A549 treated with dexamethasone at 1 μM for 4 hours (cell line): ENCODE measurements at places on chromosomes 2 and 18. TPM values are rescaled to one million over a fixed set of nuclear protein-coding genes. Genes with fewer than 3 reads are reported as not detected.

The BCL2 gene
- total RNA-seq, result 0.51 to 0.68 TPM (median 0.64 TPM) in 5 replicates

The NT5DC4 gene
- 0.05 TPM in 1 of 5 replicates, not detected in the others for total RNA-seq

The RESP18 gene
- total RNA-seq, result not detected in 5 replicates

The RELCH gene
- 11.4 to 16.8 TPM (median 13.6 TPM) in 5 replicates for total RNA-seq

The HMSD gene
- total RNA-seq, result 0.03 to 1.2 TPM (median 0.67 TPM) in 3 of 5 replicates, not detected in the others

The INHA gene
- 0.35 to 0.47 TPM (median 0.38 TPM) in 5 replicates for total RNA-seq

The SCLY gene
- total RNA-seq, result 15.5 to 21.6 TPM (median 20.5 TPM) in 5 replicates

The PLGLB2 gene
- total RNA-seq, result 0.11 to 0.37 TPM (median 0.18 TPM) in 3 of 5 replicates, not detected in the others

The FAP gene
- 0.08 TPM in 1 of 5 replicates, not detected in the others for total RNA-seq

The PAX3 gene
- not detected in 5 replicates for total RNA-seq

The CPLX4 gene
- total RNA-seq, result not detected in 5 replicates

The PKDCC gene
- total RNA-seq, result 19.6 to 26.0 TPM (median 21.8 TPM) in 5 replicates

The TAF1B gene
- 25.4 to 44.4 TPM (median 28.6 TPM) in 5 replicates for total RNA-seq

The GALR1 gene
- not detected in 5 replicates for total RNA-seq

The IHH gene
- total RNA-seq, result 0.38 to 0.77 TPM (median 0.54 TPM) in 5 replicates

The CCDC178 gene
- total RNA-seq, result not detected in 5 replicates

The L3MBTL4 gene
- 0.06 TPM in 1 of 5 replicates, not detected in the others for total RNA-seq

The SERPINB12 gene
- not detected in 5 replicates for total RNA-seq

The KCNK3 gene
- 0.45 to 0.86 TPM (median 0.64 TPM) in 5 replicates for total RNA-seq

The TSPYL6 gene
- 0.03 TPM in 1 of 5 replicates, not detected in the others for total RNA-seq

The TRIM54 gene
- total RNA-seq, result 0.67 to 1.2 TPM (median 0.81 TPM) in 5 replicates

The DAW1 gene
- total RNA-seq, result 2.3 to 3.0 TPM (median 2.4 TPM) in 5 replicates

The OTOS gene
- not detected in 5 replicates for total RNA-seq

The ARHGAP28 gene
- total RNA-seq, result 0.05 to 0.28 TPM (median 0.06 TPM) in 4 of 5 replicates, not detected in the other

The NEB gene
- 0.18 to 0.49 TPM (median 0.35 TPM) in 5 replicates for total RNA-seq

The TMEM247 gene
- not detected in 5 replicates for total RNA-seq

The CTAGE1 gene
- not detected in 5 replicates for total RNA-seq

The UGT1A1 gene
- total RNA-seq, result 0.39 to 1.1 TPM (median 0.87 TPM) in 5 replicates

The TCF23 gene
- not detected in 5 replicates for total RNA-seq

The FNDC4 gene
- total RNA-seq, result 3.8 to 5.3 TPM (median 4.5 TPM) in 5 replicates

The UGP2 gene
- total RNA-seq, result 101 to 114 TPM (median 112 TPM) in 5 replicates

The ACOXL gene
- total RNA-seq, result not detected in 5 replicates

The FANCL gene
- total RNA-seq, result 20.8 to 24.0 TPM (median 22.7 TPM) in 5 replicates

The IL36G gene
- not detected in 5 replicates for total RNA-seq

The GRHL1 gene
- 0.72 to 1.5 TPM (median 1.1 TPM) in 5 replicates for total RNA-seq

The TMEM37 gene
- 1.3 to 2.7 TPM (median 2.5 TPM) in 5 replicates for total RNA-seq

The TUBA3D gene
- total RNA-seq, result 6.8 to 8.7 TPM (median 7.2 TPM) in 5 replicates

The FN1 gene
- 192 to 270 TPM (median 224 TPM) in 5 replicates for total RNA-seq

The DQX1 gene
- 0.07 to 0.15 TPM (median 0.08 TPM) in 3 of 5 replicates, not detected in the others for total RNA-seq

The ELOA2 gene
- total RNA-seq, result not detected in 5 replicates

The TEX44 gene
- not detected in 5 replicates for total RNA-seq

The PDE11A gene
- 0.21 to 0.52 TPM (median 0.42 TPM) in 5 replicates for total RNA-seq

The BMP10 gene
- total RNA-seq, result not detected in 5 replicates

The ARHGAP25 gene
- 0.11 to 0.47 TPM (median 0.37 TPM) in 5 replicates for total RNA-seq

The RBKS gene
- 6.8 to 8.0 TPM (median 7.5 TPM) in 5 replicates for total RNA-seq

The SLC9A2 gene
- 2.4 to 3.8 TPM (median 3.6 TPM) in 5 replicates for total RNA-seq

The HOXD13 gene
- total RNA-seq, result 0.12 to 0.19 TPM (median 0.14 TPM) in 5 replicates

The NOSTRIN gene
- 1.7 to 2.9 TPM (median 2.1 TPM) in 5 replicates for total RNA-seq

The TUBB8B gene
- total RNA-seq, result 0.12 TPM in 1 of 5 replicates, not detected in the others

The TEKT4 gene
- not detected in 5 replicates for total RNA-seq

The TAF4B gene
- 3.9 to 5.5 TPM (median 5.0 TPM) in 5 replicates for total RNA-seq

The CCDC68 gene
- total RNA-seq, result 4.1 to 5.8 TPM (median 4.4 TPM) in 5 replicates

The FSHR gene
- not detected in 5 replicates for total RNA-seq

The MARCHF4 gene
- total RNA-seq, result 20.0 to 28.3 TPM (median 23.3 TPM) in 5 replicates

The LAMA1 gene
- total RNA-seq, result 0.01 to 0.21 TPM (median 0.09 TPM) in 5 replicates
